RPMI7951 (cell line): ENCODE measurements at places on chromosomes 3 and 15. TPM values are rescaled to one million over a fixed set of nuclear protein-coding genes. Genes with fewer than 3 reads are reported as not detected.
A peak's percentile ranks its signal among the peaks of the same experiment; 100 is the strongest.

Gene LRRC49
- 12.5 and 14.5 TPM in 2 replicates for total RNA-seq

- DNase-seq: no peak
These were observed 625.0 kb downstream of the MCTP2 start for GRCh38 chr15:94856267-94856854.

DNA sequence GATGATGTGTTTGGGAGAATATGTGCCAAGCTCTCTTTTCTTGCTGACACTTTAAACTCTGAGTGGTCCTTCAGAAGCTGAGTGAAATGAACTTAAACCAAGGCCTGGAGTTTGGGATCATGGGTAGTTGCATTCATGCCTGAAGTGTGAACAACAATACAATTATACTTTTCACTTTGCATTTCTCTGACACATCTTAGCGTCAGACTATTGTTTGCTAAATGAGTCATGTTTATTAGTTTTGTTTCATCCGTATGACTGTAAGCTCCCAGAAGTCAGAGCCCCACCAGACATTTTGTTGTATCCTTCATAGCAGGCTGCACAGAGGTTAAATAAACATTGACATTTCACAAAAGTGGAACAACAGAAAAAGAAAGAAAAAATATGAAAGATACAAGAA, 542.6 kb downstream of the TUSC7 start:
- DNase-seq: no peak

DNA sequence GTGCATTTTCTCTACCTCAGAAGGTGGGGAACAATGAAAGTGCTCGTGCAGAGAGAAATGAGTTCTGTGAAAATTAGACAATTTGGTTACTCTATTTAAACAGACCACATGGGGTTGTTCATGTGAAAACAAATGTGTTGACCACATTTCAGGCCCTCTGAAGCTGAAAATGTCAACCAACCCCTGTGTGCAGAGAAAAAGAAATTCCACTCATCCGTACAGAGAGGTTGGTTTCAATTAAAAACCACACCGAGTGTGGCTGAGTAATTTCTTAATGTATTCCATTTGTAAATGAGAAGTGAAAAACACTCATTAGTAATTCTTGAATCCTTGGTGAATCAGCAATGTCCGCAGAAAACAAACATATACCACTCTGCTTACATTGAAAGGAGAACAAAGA, 46.9 kb upstream of the SLC7A14 start:
- peak; percentile 81 for DNase-seq

DNA sequence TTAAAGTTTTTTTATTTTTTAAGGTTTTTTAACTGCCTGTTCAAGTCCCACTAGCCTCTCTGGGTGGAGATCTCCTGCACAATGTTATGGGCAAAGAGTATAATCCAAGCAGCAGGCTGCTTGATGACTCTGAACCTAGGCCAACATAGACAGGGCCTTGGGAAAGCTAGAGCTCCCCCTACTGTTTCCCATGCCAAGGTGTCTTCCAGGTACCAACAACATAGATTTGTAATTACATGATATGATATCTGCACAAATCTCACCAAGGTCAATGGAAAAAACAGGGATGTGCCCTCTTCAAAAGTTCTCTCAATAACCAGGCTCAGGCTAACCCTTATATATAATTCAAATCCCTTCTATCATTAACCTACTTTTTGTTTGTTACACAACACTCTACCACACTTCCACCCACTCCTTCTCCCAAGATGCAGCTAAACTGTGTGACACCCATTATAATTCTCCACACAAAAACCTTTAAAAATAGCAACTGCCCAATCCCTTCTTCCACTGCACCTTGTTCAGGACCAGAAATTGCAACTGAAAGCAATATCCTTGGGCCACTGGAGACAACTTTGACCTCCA, 43.8 kb downstream of the RBM15B start:
- DNase-seq: peak; percentile 52

DNA sequence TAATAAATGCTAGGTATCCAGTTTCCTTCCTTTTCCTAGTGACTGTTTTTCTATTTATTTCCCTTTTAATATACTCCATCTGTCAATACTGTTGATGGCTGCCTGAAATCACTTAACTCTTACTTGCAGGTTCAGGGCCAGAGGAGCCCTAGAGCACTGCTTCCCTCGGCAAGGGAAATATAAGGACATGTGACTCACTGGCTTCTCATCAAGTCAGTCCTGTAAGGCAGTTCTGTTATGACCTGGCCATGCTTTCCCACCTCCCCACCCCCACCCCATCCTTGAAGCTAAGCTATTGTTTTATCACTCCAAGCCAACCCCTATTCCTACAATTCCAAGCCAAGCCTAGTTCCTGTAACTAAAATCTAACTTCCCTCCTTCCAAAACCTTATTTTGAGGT, 800.7 kb downstream of the ROBO1 start:
- no peak for DNase-seq

Gene ASB14
- not detected in 2 replicates for total RNA-seq

DNA sequence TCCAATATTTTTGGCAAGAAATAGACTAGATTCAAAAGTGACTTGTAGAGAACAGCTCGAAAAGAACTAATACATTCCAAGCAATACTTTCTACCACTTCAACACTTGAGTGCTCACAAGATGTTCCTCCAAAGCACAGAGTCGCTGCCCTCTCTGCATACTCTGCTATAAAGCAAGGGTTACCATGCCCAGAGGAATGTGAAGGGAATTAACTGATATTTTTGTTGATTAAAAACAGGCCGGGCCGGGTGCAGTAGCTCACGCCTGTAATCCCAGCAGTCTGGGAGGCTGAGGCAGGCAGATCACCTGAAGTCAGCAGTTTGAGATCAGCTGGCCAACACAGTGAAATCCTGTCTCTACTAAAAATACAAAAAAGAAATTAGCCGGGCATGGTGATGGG, 57.6 kb upstream of the CSPG5 start:
- no peak for DNase-seq

DNA sequence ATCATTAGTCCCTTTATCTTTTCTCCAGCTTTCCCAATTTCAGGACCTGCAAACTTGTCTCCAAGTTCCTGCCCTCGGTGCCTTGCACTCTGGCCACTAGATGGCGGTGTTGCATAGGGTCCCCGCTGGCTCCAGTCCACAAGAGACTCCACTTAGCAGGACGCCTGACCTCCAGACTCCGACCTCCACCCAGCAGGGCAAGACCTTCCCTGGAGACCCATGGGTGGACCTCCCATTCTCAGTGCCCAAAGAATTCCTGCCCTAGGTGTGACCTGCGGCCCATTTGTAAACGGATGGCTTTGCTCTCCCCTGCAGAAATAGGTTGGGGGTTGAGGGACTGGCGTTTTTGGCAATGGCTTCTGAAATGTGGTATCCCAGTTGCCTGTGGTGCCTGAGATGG, 82.6 kb downstream of the LSM3 start:
- DNase-seq: peak; percentile 72

Gene RNU6-1
- not detected in 2 replicates for total RNA-seq

Gene LTF
- total RNA-seq: 0.49 and 0.72 TPM in 2 replicates

DNA sequence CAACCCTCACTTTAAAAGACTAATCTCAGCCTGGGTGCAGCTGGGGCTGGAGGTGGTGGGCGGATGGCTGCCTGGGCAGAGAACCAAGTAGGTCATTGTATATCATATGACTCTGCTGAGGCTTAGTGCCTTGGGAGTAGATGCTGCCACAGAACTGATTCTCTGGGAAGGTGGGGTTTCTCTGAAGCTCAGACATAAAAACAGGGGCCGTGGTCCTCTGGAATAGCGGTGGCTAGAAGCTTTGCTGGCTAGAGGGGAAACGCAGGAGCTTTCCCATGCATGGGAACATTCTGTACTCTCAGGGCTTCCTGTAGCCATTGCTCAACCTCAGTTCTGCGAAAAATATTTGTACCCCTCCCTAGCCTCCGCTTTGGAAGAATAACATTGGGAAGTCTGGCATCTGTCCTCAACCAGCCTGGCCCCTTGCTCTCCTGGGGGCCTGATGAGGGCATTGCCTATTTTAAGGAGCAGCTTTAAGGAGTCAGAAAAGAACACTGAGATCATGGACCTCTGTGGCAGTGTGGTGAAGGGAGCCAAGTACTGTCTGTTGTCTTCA, 14.7 kb downstream of the TIMP4 start:
- DNase-seq: peak; percentile 23

Gene ITIH4
- total RNA-seq: 0.48 and 0.68 TPM in 2 replicates

DNA sequence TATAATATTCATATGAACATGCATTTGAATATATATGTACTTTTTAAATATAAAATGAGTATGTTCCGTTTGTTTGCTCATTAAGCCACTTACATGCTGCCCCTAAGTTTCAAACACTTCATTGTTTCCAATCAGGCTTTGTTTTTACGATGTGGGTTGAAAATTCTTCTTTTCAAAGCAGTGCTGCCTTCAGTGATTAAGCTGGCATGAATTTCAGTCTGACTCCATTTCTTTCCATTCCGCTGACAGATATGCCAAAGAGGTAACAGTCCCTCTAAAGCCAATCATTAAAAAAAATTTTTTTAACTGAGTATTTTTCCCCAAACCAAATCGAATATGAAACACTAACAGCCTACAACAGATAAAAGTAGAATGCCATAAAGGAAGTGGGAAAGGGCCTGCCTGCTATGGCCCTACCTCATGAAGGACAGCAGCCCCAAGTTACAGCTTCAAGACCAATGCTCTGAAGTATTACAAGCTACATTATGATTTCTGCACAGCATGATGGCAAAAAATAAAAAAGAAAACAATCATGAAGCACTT, 40.0 kb downstream of the DCUN1D1 start:
- DNase-seq: no peak

- no peak for DNase-seq
These were observed 334.7 kb downstream of the FHIT start for GRCh38 chr3:60916546-60916945.

DNA sequence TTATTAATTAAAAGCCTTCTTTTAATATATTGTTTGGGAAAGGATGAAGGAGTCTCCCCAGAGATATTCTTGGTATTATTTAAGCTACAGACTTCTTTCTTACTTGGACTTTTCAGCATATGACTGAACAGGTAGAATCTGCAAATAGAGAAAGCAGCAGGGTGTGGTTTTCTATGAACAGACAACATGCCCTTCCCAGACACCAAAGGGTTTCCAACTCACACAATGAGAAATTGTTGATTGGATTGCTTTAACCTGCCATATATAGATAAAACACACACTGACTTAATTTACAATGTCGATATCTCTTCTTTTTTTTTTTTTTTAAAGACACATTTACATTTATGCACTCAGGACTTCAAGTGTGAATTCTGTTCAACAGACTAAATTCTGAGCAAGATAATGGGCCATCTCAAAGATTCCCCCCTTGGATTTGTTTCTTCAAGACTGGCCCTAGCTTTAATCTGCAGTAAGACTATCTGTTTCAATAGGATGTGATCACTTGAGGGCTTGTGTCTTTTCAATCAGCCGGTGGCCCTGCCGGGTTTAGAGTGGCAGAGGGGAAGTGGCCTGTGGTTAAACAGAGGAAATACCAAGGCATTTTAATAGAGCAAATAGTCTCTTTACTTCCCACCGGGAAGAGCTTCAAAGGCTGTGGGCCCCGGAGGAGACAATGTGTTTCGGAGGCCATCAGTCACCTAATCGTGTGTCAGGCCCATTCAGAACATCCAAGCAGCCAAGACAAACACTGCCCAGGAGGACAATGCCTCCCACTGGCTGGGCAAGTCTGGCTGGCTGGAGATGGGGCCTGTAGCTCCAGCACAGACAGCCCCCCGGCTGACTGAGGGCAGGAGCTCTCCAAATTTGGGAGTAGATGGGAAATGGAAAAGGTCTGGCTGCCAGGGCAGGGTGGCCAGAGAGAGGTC, 6.1 kb downstream of the IL17RD start:
- peak; percentile 94 for DNase-seq

DNA sequence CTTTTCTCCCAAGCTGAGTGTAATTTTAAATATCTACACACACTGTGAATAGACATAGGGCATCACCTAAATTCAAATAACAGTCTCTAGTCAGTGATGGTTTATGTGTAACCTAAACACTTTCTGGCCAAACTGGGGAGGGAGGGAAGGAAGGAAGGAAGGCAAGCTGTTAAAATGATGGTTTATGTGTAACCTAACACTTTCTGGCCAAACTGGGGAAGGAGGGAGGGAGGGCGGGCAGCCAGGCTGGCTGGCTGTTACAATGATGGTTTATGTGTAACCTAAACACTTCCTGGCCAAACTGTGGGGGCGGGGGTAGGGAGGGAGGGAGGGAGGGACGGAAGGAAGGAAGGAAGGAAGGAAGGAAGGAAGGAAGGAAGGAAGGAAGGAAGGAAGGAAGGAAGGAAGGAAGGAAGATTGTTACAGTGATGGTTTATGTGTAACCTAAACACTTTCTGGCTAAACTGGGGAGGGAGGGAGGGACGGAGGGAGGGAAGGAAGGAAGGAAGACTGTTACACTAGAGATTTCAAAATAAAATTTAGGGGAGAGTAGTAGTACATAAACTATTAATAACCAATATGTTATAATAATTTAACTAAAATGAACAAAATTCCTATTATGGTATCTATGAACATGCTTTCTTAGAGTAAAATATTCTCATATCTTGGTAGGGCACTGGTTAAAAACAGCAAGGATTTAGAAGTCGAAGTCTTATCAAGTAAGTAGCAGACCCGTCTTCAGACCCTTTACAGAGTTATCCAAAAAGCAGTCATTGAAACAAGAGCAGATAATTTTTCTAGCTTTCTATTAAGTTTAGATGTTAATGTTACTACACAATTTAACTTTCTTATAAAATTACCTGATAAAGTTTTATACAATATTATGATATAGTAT, 148.1 kb downstream of the LMLN start:
- DNase-seq: peak; percentile 11

Gene ADAMTS9
- total RNA-seq: 2.4 and 3.1 TPM in 2 replicates

DNA sequence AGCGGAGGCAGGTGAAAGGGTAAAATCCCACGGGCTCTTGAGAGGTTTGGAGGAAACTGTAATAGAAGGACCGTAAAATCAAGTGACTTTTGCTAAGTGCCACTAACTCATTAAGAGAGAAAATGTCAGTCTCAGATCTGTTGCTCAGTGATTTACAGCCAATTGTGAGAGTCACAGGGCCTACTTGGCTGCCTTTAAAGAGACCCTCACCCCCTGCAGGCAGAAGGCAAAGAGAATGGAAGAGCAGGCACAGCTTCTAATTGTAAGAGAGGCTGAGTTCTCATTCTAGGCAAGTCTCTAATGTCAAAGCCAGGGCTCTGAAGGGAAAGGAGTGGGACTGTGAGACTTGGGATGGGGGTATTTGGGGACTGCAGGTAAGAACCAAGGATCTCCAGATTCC, 9.3 kb upstream of the SYNM start:
- DNase-seq: no peak

DNA sequence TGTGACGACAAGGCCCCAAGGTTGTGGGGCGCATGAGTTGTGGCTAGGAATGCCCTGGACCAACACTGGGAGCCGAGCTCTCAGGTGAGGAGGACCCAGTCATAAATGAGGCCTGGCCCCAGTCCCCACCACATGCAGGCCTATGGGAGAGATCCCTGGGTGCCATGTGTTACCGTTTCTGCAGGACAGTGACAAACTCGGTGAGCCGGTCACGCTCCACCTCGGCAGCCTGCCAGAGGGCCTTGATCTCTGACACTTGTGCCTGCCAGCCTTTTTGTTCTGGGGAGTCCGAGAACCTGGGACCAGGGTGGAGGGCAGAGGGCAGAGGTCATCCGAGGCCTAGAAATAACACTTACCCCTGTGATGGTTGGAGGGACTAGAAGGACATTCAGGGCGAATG, 27.7 kb upstream of the HHATL start:
- DNase-seq: no peak

- DNase-seq: no peak
These were observed 329.4 kb upstream of the CTNNB1 start for GRCh38 chr3:40869939-40870338.
